ENCODE measurements at places on chromosomes 6 and 20.

- DNase-seq, result no peak
Measured at GRCh38 chr6:132227904-132228303, 173.4 kb downstream of the MOXD1 start.

- DNase-seq, result no peak
Measured at GRCh38 chr6:56486681-56487080, 156.0 kb downstream of the DST start.

DNA sequence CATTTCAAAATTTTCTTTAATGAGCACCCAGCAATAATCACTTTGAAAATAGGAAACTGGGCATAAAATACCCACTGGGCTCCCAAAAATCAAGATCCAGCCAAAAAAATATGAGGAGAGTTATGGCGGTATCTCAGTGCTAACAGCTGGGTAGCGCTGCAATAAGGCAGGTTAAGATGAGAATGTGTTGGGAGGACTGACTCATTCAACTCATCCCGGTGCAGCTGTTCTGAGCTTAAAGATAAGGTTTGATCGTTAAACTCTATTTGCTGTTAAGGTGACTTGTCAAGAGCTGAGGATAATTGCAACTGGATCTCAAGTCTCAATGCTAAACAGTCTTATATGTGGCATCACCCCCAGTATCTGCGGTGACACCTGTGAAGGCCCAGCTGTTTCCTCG lies 507.7 kb downstream of the EPM2A start:
- DNase-seq, result no peak

GRCh38 chr6:27897580-27898206 lies 14.5 kb downstream of the OR2B2 start:
- DNase-seq, result no peak

DNA sequence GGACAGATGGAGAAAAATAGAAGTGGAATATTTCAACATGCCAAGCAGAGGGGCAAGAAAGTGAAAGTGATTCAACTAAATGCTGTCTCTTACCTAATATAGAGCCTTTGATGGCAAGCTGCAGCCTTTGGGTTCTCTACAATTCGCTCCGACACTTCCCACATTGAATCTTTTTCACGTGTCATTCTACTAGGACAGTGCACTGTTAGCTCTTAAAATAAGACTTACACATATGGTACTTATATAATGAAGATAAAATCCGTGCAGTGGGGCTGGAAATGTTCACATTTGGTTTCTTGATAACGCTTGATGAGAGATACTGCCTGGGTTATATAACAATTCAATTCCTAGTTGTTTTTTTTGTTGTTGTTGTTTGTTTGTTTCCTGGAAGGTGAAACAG lies 502.4 kb downstream of the LMBRD1 start:
- no peak for DNase-seq

DNA sequence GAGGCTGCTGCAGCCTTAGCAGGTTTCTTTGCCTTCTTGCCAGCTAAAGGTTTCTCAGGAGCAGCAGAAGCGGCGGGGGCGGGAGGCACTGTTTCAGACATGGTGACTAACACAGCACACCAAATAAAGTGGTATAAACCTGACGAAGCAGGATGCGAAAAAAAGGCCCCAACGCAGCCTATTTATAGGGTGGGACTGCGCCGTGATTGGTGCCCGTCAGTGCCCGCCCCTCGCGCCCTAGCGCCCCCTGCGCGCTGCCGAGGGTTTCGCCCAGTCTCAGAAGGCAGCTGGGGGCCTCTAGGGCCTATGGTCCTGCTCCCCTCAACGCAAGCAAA lies 55.0 kb downstream of the TRIM38 start:
- DNase-seq, result peak; percentile 92

GRCh38 chr6:45687570-45687969 lies 309.8 kb upstream of the SUPT3H start:
- no peak for DNase-seq

DNA sequence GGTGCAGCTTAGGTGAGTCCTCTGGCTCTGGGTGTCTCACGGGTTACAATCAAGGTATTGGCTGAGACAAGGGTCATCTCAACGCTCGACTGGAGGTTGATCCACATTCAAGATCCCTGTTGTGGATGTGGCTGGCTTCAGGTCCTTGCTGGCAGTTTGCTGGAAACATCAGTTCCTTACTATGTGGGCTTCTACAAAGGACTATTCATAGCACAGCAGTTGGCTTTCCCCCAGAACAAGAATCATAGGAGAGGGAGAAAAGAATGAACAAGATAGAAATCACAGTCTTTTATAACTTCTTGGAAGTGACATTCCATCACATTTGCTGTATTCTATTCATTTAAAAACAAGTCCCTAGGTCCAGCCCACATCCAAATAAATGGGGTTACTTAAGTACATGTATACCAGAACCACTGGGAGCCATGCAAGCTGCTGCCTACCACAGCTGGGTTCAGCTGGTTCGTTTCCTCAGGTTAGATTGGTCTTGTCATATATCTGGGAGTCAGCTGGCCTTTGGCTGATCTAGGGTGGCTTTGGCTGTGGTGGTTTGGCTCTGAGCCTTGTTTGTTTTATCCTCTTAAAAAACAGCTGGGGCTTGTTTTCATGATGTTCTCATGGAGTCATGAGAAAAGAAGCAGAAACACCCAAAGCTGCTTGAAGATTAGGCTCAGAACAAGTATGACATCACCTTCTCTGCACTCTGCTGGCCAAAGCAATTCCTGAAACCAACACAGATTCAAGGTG lies 433.2 kb upstream of the SPTLC3 start:
- peak; percentile 75 for DNase-seq

- DNase-seq, result no peak
Measured at GRCh38 chr20:3128275-3128984, 31.2 kb downstream of the FASTKD5 start.

DNA sequence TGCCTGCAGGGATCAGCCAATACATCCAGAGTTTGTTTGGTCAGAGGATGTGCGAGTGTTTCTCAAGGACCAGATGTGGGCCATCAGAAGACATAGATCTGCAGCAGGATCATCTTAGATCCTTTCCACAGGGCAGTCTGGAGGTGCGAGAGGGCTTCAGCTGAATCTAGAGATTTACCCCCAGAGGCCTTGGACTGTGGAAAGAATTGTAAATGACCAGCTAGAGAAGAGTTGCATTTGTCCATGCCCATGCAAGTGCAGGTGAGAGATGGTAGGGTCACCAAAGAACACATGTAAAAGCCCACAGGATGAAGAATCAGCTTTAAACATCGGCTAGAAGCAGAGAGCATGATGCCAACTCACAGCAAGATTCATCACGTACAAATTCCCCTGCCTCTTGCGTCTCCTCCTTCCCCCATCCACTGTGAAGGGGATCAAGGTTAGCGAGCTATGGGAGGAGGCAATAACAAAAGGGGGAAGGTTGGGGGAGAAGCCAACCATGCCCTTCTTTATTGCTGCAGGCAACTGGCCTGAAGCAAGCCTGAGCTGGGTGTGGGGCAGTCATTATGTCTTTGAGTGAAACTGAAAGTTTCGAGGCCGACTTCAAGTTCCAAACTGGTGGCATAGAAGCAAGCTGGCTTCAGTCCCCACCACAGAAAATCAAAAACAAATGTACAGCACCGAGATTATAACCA lies 83.5 kb downstream of the SCML4 start:
- DNase-seq, result no peak

- no peak for DNase-seq
Measured at GRCh38 chr6:92682516-92683398, 736.6 kb downstream of the EPHA7 start.

DNA sequence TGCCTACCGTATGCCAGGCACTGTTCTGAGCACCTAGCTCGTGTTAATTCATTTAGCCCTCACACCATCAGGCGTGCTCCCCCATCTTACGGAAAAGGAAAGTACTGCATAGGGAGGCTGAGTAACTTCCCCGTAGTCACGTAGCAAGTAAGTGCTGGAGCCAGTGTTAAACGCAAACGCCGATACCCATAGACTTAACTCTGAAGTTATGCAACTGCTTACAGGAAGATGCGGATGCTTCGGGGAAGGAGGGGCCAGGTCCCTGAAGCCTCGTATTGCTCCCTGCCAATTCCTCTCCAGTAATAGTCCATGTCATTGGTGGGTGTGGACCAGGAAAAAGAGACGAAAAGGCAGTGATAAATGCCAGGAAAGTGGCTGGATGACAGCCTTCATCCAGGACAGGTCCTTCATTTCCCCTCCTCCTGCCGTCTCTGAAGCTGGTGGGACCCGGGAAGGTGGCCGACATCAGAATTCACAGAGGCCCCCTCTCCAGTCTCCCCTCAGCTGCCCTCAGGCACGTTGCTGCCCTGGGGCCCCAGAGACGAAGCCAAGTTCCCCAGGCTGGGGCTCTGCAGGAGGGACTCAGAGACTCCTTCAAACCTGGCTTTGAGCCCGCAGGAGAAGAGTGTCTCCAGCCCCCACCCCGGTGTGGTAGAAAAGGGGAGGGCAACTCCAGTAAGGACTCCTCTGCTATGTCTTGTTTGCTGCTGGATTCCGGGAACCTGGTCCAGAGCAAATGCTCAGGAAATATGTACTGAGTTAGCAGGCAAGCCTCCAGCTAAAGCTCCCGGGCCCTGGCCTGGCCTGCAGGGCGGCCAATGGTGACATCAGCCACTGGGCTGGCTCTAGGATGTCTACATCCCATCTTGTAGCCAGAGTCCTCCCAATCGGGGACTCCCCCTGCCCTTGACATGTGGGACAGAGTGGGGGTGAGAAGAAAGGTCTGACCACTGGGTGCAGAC lies 37.8 kb downstream of the RAB44 start:
- DNase-seq, result peak; percentile 93

DNA sequence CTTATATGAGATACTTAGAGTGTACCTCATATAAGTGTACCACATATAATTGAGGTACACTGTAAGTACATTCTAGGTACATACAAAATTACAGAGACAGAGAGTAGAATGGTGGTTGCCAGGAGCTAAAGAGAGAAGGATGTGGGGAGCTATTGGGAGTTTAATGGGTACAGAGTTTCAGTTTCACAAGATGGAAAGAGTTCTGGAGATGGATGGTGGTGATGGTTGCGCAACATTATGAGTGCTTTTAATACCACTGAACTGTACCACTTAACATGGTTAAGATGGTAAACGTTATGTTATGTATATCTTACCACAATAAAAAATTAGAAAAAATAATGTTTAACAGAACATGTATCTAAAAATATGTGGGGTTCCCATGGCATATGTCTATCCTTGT lies 69.4 kb downstream of the PRND start:
- no peak for DNase-seq

DNA sequence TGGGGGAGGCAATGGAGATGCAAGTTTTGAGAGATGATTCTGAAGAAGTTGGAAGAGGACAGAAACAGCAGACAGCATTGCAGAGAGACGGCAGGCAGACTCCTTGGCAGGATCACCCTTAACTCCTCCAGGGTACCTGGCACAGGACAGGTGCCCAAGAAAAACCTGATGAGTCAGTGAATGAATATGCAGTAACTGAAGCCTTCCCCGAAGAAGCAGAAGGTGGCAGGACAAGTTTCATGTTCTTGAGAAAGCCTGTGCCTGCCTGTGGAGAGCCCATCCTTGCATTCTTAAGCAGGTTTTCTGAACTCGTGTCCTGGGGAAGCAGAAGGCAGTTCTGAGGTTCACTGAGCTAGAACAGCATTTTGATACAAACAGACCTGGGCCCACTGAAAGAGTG lies 79.6 kb upstream of the SASH1 start:
- no peak for DNase-seq

All from left hindlimb (tissue), 1 donor.